SIG-M5 (cell line): ENCODE measurements at places on chromosomes 5 and 9.

GRCh38 chr5:73137563-73138530, 17.5 kb downstream of the TMEM171 start:
- no peak for DNase-seq

DNA sequence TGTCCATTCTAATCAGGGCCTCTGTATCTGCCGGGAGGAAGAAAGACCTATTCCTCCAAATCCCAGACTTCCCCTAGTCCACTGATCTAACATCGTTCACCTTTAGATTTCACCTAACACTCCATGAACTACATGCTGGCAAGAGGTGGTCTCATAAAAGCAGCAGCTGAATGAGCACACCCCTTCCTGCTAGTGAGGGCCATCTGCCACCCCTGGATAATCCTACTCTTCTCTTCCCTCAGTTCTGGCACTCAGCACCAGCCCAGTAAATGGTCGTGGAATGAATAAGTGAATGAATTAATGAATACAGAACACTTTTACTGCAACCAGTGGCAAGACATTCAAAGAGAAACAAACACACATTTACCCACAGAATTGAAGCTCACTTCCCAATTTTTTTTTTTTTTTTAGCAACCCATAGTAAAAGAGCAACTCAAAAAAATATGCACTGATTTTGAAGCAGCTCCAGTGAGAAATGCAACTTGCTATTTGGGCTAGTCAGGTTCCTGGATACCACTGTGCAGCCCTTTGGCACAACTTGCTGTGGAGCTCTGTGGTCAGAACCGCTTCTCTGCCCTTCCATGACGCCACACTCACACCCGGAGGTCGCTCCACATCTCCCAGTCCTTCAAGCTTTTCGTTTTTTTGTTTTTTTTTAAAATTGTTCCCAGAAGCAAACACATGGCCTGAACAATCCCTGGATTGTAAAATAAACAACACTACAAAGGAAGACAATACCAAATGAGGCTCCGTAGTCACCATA, 6.2 kb downstream of the RNF183 start:
- no peak for DNase-seq

DNA sequence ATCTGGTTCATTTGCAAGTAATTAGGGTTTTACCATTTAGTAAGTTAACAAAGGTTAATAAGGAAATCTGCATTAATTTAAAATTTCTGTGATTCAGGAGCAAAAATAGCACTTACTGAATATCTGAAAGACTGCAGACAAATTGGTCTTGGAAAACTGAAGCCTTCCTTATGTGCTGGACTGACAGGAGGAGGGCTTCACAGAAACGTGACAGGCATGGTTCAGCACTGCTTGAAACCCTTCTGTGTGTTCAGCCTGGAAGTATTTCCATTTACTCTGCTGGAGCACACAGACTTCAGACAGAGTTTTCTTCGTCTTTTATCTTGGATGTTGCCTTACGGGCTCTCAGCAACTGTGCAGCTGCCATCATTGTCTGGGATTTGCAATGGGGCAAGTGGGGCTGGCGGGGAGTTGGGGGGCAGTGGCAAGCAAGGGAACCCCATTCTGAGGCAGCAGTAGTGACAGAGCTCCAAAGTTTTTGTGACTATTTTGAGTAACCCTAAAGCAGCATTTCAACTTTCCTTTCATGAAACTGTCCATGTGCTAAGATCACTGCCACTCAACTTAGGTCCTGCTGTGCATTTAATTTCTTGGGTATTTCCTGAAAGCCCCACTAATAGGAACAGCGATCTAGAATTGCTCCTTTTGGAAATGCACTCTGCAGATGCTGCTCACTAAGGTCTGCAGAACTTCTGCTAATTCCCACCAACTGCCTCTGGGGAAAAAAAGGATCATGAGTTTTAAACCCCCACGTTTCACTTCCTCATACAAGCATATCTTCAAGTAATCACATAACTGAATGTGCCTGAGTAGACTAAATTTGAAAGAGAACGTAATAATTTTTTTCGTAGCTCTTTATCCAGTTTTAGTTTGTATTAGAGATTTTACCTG, 56.6 kb downstream of the KCNN2 start:
- DNase-seq: peak; percentile 82

- DNase-seq: no peak
Observed at GRCh38 chr9:93057703-93058354, 672 bp upstream of the SUSD3 start.

DNA sequence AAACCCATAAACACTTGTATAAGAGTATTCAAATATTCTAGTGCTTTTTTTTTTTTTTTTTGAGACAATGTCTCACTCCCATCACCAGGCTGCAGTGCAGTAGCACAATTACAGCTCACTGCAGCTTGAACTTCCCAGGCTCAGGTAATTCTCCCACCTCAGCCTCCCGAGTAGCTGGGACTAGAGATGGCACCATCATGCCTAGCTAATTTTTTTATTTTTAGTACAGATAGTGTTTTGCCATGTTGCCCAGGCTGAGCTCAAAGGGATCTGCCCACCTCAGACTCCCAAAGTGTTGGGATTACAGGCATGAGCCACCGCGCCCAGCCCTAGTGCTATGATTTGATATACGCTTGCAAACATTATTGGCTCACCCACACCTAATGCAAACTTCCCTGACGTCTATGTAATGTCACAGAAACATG, 11.8 kb downstream of the IL6ST start:
- DNase-seq: no peak

DNA sequence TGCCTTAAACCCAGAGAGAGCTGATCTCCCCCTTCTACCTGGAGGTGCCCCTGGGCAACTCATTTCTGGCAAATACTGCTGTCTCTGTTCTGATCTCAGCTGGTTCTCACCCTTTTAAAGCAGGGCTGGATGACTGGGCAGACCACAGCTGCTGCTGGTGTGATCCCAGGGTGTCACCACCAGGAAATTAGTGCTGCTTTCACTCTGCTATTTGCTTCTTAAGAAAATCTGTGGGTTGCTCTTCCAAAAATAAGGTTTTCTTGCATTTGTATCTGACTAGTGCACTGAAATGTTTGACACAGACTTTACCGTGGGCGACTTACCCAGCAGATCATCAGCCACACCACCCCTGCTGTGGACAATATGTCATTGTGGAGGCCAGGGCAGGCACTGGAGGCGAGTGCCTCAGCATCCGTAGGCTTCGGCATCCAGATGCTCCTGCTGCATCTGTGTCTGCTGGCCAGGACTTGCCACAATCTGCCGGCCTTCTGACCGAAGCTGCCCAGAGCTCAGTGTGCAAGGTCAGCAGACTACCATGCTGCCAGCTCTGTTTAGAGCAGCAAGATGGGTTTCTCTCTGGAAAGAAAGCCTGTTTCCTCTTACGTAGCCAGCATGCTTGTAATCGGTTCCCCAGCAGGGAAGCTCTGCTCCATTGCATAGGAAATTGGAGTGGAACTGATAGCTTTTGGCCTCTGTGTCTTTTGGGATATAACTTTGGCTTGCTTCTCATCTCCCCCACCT, 13.6 kb downstream of the ARHGAP26 start:
- DNase-seq: no peak

DNA sequence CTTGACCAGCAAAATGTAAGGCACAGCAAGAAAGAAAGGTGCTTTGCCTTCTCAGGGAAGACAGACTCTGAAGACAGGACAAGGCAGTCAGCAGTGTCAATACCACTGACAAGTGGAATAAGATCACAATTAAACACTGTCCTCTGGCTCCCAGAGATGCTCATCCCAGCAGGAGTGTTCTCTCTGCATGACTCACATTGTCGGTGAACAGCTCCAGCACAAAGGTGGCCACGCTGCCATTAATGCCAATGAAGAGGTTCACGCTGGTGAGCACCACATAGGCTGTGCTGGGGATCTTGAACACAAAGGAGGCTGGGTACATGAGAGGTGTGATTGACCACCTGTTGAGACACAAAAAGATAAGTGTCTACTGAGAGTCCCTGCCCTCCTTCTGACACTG, 31.9 kb downstream of the NIPSNAP3B start:
- DNase-seq: no peak

- DNase-seq: no peak
Observed at GRCh38 chr5:145585-146323, 45.5 kb upstream of the LRRC14B start.

GRCh38 chr9:101739311-101739710, 864 bp upstream of the GRIN3A start:
- no peak for DNase-seq

- DNase-seq: no peak
Observed at GRCh38 chr5:151553130-151553670, 37.9 kb downstream of the FAT2 start.

DNA sequence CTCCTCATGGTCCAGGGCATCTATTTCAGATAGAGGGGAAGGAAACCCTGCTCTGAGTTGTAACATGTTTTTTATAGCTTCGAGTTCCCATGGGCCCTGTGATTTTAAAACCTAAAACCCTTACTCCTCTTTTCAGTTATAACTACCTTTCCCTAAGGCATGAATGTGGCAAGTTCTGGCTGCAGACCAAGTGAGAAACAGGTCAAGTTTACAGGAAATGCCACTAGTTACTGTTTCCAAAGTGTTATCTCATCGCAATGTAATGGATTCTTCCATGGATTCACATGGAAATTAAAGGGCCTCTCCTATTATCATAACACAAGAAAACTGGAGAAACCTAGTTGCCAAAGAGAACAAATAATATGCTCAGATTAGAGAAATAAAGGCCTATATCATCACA, 574.5 kb upstream of the GRAMD2B start:
- no peak for DNase-seq

GRCh38 chr9:90188656-90189055, 454.0 kb downstream of the DIRAS2 start:
- DNase-seq: no peak

DNA sequence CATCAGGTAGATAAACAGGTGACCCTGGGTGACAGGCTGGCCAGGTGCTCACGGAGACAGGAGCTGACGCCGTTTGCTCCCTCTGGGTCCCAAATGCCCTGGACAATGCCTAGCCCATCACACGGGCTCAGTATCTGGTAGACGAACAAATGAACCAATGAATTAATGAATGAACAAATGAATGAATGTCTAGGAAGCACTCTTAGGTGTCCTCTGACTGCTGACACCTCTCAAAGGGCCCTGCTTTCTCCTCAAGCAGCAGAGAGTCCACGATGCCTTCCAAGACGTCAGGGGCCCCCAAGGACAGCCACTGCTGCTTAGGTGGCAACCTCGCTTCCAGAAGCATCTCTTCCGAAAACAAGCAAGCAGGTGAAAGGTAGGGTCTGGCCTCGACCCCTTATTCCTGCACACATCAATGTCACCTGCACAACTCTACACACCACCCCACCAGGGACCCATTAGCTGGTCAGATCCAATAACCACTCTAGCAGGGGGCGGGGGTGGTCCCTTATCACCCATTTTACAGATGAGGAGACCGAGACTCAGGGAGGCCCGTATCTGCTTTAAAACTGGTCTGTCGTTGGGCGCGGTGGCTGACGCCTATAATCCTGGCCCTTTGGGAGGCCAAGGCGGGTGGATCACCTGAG, 45.2 kb downstream of the VAV2 start:
- no peak for DNase-seq

DNA sequence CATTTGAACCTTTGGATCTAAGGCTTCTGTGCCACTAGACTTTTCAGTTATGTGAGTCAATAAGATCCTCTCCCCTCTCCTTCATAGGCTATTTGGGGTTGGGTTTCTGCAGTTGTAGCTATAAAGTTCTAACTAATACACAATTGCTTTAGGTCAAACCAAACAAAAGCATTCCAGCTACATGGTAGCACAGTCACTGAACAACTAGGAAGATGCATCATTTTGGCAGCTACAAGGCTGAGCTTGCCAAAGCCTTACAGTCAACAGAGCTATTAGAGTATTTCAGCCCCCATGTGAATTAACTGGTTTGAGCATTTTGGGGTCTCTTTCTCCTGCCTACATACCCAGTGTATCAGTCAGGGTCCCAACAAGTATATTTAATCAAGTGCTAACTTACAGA, 234.6 kb downstream of the ZNF608 start:
- no peak for DNase-seq

DNA sequence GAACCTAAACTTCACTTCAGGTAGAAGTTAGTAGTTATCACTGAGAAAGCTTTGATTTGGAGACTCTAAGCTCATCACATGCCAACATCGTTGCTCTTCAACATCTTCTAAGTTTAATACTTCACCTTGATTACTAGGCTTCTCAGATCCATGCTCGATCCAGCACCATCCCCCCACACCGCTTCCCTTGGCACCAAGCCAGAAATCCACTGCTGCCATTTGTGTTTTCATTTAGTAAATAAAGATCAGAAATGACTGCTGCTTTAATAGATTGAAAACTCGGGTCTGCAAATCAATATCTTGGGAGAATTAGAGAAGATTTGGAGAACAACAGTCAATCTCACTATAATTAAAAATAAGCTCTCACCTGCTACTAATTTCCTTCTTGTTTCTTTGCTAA, 214.7 kb upstream of the NR4A3 start:
- DNase-seq: no peak

- DNase-seq: no peak
Observed at GRCh38 chr5:130402906-130403305, 498.6 kb downstream of the CHSY3 start.
